Germinal center (tissue), 1 donor: ENCODE measurements at places on chromosomes 12 and 14.

DNA sequence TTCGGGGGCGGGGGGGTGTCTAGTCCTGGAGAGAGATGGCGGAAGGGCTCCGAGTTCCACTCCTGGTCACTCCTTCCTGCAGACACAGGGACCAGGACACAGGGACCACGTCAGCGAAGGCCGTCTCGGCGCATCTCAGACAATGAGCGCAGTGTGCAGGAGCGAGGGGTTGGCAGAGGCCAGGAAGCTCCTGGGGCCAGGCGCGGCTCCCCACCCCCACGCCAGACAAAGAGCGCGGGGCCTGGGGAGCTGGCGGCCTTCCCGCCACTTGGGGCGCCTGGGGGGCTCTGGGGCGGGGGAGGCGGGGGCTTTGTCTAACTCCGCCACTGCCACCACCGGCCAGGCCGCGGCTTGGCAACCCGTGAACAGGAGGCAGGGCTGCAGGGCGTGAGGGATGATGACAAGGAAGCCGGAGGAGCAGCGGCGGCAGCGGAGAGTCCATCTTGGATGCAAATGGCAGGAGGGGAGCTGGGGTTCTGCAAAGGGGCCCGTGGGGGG lies 2.2 kb downstream of the CDK2AP1 start:
- peak; percentile 67 for DNase-seq

- DNase-seq = no peak
These were observed 123.3 kb upstream of the PLXNC1 start for GRCh38 chr12:94025068-94025467.

GRCh38 chr12:48194799-48195201 lies 8.3 kb downstream of the OR10AD1 start:
- DNase-seq = no peak

DNA sequence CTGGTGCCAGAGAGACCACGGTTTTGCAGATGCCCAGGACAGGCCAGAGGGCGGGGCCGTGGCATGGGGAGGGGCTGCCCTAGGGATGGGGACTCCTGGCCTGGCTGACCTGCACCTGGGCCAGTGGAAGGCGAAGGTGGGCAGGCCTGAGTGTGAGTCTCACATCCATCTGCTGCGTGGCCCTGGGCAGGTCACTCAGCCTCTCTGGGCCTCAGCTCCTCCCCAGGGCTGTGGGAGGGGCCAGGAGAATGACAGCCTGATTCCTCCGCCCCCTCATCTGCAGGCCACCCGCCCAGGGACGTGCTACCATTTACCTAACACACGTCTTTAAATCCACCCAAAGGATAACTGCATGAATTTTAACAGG lies 90.9 kb downstream of the GALNT9 start:
- DNase-seq = no peak

- DNase-seq = peak; percentile 2
These were observed 404.4 kb downstream of the FLRT2 start for GRCh38 chr14:85934123-85934885.

DNA sequence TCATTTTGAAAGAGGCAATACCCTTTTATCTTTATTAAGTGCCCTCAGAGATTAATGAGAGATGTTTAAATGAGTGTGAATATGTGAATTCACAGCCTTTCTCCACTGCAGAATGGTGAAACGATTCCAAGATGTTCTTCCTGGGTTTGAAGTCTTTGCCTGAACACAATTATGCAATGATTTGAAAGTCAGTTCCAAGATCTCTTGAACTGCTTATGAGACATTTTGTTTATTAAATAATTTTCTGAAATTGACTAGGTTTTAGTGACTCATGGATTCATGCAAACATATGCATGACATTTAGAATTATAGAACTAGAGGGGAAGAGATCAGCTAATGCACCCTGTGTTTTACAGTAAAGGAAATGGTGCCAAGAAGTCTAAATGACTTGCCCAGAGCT lies 118.1 kb upstream of the SLC38A2 start:
- no peak for DNase-seq

GRCh38 chr14:24364841-24365240 lies 3.1 kb upstream of the NFATC4 start:
- no peak for DNase-seq

GRCh38 chr12:3732901-3733300 lies 20.0 kb downstream of the CRACR2A start:
- DNase-seq = no peak

DNA sequence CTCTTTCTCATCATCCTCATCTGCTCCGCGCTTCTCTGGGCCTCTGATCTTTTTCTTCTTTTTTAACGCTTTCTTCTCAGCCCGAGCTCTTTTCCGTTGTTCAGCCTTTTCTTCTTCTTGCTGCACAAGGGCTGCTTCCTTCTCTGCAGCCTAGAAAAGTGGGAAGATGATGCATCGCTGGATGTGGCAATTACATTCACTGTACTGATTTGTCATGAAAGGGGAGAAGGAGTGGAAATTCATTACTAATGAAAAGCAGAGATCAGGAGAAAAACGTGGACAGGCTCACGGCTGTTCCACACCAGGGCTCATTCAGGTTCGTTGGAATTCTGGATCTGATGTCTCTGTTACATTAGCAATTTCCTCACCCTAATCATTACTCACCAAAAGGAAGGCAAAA lies 15.1 kb downstream of the FICD start:
- DNase-seq = no peak

DNA sequence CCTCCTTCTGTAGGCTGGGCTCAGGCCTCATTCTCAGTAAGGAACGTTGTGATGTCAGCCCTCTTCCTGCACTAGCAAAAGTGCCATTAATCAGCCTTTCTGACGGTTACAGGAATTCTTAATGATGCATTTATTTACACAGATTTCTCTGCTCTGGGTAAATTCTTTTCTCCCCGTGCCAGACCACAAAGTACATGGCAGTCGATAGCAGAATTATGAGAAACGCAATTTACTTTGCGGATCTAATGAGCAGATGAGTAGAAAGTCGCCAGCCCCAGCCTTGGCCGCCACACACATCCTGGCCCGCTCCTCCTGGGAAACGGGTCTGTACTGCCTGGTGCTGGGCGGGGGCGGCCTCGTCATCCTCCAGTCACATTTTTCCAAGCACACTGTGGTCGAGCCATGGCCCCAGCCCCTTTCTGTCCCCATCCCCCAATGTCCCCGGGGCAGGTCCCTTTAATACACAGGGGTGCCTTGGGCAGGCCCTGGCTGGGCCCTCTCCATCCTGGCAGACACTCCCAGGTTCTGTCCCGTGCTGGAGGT lies 25.9 kb downstream of the NOC4L start:
- DNase-seq = no peak

DNA sequence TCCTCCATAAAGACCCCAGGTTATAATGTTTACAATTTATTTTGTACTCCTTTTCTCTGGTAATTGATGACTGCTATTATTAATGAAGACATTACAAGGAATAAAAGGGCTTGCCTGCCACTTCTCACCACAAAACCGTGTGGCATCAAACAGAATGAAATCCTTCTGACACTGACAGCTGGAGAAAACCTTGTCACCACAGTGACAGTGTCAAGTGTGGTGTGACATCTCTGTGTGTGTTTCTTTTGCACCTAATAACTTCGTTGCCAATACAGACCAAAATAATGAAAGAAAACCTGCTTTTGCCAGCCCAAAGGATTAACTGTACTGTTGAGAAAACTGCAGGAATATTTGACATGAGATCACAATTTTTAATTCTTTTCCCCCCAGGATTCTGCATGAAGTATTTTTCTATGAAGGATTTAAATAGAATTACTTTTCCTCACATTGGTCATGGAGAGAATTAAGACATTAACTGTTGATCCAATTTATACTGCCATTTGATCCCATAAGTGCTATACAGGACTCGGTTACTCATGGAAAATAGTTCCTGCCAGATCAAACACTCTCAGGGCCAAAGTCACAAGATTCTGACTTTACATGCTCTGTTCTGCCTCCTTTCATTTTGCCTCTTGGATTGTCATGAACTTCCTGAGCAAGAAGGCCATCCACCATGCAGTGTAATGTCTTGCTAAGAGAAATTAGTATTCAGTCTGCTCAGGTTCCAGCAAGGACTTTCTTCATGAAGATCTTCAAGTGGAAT lies 60.4 kb upstream of the IFNG-AS1 start:
- DNase-seq = no peak

DNA sequence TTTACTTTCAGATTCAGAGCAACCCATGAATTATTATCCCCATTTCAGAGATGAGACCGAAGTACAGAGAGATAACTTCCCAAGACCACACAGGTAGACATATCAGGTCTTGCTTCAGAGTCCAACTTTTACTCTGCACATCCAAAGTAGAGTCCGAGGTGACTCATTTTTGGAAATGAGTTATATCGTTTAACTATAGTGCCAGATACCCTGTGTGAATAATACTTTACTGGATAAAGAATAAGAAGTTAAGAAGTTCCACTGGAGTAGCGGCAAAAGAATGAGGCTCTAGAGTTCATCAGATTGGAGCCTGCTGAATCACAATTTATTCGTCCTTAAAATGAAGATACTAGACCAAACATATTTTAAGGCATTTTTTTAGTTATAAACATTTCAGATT lies 124.7 kb downstream of the EPS8 start:
- DNase-seq = no peak

- DNase-seq = no peak
These were observed 16.8 kb upstream of the MGP start for GRCh38 chr12:14902465-14902864.

DNA sequence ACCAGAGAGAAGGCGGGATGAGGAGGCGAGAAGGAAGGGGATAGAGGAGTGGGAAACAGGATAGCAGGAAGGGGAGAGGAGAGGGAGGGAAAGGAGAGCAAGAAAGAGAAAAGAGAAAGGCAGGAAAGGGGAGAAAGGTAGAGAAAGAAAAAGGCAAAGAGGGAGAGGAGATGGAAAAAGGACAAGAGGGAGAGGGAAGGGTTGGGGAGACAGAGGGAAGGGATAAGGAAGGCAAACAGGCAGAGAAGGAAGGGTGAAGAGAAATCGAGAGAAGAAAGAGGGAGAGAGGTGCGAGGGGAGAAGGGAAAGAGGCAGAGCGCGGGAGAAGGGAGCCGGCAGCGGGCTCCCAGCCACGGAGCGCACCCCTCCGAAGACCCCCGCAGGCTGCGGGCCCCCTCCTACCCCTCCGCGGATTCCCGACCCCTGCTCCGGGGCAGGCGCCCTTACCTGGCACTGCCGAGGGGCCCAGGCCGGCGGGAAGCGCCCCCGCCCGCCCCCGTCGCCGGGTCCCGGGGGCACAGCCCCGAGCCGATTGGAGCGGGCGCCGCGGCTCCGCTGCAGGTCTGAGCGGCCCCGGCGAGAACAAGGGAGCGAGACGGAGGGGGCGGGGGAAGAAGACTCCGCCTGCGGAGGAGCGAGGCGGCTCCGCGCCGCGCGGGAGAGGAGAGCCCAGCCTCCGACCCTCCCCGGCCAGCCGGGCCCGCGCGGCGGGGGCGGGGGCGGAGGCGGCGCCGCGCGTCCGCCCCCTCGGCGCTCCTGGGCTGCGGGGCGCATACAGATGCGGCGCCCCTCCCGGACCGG lies at the start of gene CDH24:
Gene CDH24, minus strand, starts transcription at position 565 of the 801 bp plus-strand sequence. CDS start 1,787 bp downstream, outside the sequence.
- peak; percentile 89 for DNase-seq

DNA sequence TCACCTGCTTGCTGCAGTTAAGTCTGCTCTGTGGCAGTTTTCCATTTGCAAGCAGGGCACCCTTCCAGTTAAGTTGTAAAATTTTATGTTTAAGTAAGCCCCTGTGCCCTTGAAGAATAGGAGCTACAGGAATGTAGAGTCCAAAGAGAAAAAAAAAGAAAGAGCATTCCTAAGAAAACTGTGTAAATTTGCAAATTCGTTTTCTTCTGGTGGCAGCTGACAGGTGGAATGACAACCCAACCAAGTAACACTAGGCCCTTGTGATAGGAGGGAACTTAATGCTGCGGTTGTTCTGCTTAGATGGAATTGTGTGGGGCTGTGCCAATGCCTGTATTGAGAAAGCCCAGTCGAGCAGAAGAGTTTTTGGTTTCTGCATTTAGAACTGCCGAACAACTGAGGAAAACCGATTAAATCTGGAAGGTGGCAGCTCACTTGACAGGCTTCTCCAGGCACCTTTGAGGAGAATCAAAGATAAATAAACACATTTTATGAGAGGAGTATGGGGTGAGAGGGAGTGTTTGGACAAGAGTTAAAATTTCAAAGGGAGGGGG lies 280.0 kb downstream of the RAD51B start:
- DNase-seq = no peak

GRCh38 chr12:41532072-41532471 lies 344.0 kb downstream of the PDZRN4 start:
- DNase-seq = no peak

GRCh38 chr12:96821592-96821991 lies 85.5 kb upstream of the NEDD1 start:
- DNase-seq = no peak

DNA sequence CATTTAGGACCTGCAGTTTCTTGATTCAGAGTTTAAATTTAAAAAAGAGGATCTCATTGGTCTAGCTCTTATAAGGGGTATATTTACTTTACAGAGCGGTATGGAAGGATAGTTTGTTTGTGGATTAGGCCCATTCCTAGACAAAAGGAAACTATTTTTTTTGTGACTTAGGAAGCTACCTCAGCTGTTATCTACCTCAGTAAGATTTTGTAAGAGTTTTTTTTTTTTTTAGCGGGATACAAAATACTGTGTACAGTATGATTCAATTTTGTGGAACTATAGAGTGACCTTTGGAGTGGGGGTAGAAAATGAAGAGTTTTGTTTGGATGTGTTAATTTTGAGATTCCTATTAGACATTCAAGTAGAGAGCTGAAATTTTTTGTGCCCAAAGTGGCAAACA lies 104.6 kb upstream of the ATF1 start:
- DNase-seq = no peak

GRCh38 chr12:108622921-108623514 lies 10.7 kb downstream of the SELPLG start:
- no peak for DNase-seq

- no peak for DNase-seq
These were observed 109.1 kb downstream of the DYRK2 start for GRCh38 chr12:67757651-67758050.

DNA sequence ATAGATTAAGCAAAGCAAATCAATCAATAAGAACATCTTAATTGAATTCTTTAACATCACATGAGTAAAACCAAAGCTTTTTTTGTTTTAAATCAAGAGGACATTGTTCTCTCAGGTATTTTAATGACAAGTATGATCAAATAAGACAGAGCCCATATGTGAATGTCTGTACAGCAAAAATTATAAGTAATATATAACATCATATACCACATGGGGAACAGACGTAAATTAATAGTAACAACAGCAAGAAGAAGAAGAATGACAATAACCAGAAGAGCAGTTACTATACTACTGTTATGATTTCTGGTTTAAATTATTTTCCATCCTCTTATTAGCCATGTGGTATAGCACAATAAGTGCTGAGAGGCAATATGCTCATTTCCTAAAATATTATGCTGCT lies 335.5 kb downstream of the ADAMTS20 start:
- no peak for DNase-seq

- no peak for DNase-seq
These were observed 24.4 kb downstream of the NKX2-1 start for GRCh38 chr14:36495666-36496065.

DNA sequence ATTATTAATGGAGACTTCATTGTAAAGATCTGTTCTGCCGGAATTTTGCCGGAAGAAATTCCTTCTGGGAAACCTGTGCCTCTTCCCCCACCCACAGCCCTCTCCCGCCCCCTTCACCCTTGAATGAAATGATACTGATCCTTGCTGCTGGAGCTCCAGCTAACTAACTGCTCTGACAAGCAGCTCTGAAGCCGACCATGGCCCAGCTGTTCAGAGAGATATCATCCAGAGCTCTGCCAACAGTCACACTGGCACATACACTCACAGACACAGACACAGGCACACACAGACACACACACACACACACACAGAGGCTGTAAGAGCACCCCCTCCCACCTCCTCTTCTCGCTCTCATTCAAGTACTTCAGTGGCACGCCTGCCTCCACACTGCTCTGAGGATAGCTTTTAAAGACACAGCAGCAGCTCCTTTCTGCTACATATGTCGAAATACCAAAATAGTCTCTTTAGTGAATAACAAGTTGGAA lies 88.6 kb downstream of the R3HDM2 start:
- DNase-seq = no peak
